Panc1 (cell line): ENCODE measurements at places on chromosomes 1 and 21. TPM values are rescaled to one million over a fixed set of nuclear protein-coding genes. Genes with fewer than 3 reads are reported as not detected.

DNA sequence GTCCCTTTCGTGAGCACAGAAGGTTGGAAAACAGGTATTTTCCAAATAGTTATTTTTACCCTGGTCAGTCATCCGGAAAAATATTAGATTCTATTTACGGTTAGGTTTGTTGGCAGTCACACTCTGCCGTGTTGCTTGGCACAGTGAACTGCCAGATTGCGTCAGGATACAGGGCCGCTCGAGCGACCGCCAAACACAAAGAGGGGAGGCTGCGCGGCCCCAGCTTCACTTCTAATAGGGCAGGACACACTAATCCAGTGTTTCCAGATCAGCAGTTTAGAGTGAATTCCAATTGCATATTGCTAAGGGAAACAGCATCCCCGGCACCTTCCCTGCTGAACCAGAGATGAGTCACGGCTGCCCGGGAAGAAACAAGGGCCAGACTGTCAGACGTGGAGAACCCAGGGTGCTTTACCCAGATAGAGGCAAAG is 22.9 kb downstream of the UMODL1 start:
- no peaks in the 10 kb centered on the region for H3K27me3 ChIP-seq
- H3K4me1 ChIP-seq, result 0 out of 2 replicates have a peak, but pooled peaks cover 12% of the 10 kb centered on the region
- no peak for DNase-seq
- H3K27ac ChIP-seq, result 0 out of 2 replicates have a peak overlapping the region, but pooled peaks have one; percentile 17
- H3K36me3 ChIP-seq, result no peaks in the 10 kb centered on the region

GRCh38 chr1:25933479-25934365 is 27.5 kb upstream of the STMN1 start:
- no peak overlapping the region for H3K27ac ChIP-seq
- H3K36me3 ChIP-seq, result no peaks in the 10 kb centered on the region
- H3K27me3 ChIP-seq, result no peaks in the 10 kb centered on the region
- H3K4me3 ChIP-seq, result no peak overlapping the region
- no peak for DNase-seq
- no peaks in the 10 kb centered on the region for H3K4me1 ChIP-seq

ESPN gene
- 8.5 TPM for total RNA-seq

DNA sequence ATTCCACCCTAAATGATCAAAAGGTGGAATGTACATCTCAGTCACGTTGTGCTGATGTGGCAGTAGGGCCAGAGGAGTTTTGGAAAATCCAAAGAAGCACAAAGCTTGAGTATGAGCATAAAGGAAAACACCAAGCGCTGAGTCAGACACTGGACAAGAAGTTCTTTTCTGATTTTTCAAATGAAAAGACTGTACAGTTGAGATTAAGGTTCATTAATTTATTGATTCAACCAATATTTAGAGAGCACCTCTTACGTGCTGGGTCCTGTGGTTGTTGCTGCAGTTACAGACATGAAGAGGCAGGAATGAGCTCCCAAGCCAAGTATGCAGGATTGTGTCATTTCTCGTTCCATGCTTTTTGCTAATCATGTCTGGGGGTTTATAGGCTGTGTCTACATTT is 28.9 kb upstream of the APP start:
- no peaks in the 10 kb centered on the region for H3K36me3 ChIP-seq
- no peak overlapping the region for H3K4me3 ChIP-seq
- no peak for DNase-seq
- H3K27ac ChIP-seq, result no peak overlapping the region
- H3K27me3 ChIP-seq, result no peaks in the 10 kb centered on the region

DNA sequence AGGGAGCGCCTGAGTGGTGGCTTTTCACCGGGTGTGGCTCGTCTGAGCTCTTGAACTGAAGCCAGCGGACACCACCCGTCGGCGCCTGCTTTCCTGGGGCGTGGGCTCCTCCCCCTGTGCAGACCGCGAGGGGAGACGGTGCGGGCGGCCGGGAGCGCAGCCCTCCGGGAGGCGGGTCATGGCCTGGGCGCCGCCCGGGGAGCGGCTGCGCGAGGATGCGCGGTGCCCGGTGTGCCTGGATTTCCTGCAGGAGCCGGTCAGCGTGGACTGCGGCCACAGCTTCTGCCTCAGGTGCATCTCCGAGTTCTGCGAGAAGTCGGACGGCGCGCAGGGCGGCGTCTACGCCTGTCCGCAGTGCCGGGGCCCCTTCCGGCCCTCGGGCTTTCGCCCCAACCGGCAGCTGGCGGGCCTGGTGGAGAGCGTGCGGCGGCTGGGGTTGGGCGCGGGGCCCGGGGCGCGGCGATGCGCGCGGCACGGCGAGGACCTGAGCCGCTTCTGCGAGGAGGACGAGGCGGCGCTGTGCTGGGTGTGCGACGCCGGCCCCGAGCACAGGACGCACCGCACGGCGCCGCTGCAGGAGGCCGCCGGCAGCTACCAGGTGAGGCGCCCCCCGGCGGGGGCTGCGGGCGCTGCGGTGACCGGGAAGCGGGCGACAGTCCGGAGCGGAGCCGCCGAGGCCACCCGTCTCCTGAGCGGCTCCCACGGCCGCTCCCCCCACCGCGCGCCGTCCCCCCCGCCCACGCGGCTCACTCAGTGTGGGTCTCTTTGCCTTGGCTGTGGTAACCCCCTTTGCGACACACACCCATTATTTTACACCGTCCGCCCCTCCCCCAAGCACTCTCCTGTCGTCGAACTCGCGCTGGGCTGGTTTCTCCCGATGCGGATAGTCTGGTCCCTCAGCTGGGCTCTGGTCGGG is at the start of gene TRIM58:
Gene TRIM58, plus strand, starts transcription at position 119 of the 916 bp plus-strand sequence. Its CDS starts 60 bp downstream, at position 179.
- H3K4me1 ChIP-seq, result no peaks in the 10 kb centered on the region
- H3K4me3 ChIP-seq, result no peak within 1 kb of the TSS
- no peak for DNase-seq
- no peaks in the 10 kb centered on the region for H3K27me3 ChIP-seq

CSF3R gene
- total RNA-seq, result 0.31 TPM

GRCh38 chr1:27726173-27727044 is 648 bp downstream of the FAM76A start:
- no peaks in the 10 kb centered on the region; the same call in 1 of the 2 replicates for H3K36me3 ChIP-seq
- H3K27ac ChIP-seq, result peak overlapping the region; percentile 88
- no peak for DNase-seq
- H3K27me3 ChIP-seq, result no peaks in the 10 kb centered on the region
- peaks cover 11% of the 10 kb centered on the region; the same call in 1 of the 2 replicates for H3K4me1 ChIP-seq

NTNG1 gene
- 0.13 TPM for total RNA-seq

GRCh38 chr1:231159963-231160761 is 1.7 kb upstream of the TRIM67 start:
- no peak overlapping the region for H3K27ac ChIP-seq
- DNase-seq, result no peak
- H3K4me1 ChIP-seq, result no peaks in the 10 kb centered on the region
- no peak overlapping the region for H3K4me3 ChIP-seq
- H3K27me3 ChIP-seq, result peaks cover 20% of the 10 kb centered on the region
- no peaks in the 10 kb centered on the region for H3K36me3 ChIP-seq

- no peaks in the 10 kb centered on the region for H3K27me3 ChIP-seq
- H3K27ac ChIP-seq, result no peak overlapping the region
- H3K4me1 ChIP-seq, result no peaks in the 10 kb centered on the region
- H3K36me3 ChIP-seq, result no peaks in the 10 kb centered on the region
Observed at GRCh38 chr1:98813738-98814309, 152.3 kb downstream of the SNX7 start.
